ENCODE measurements at places on chromosomes 2 and 18.

- no peak for DNase-seq
Measured at GRCh38 chr2:11904029-11904428, 157.6 kb downstream of the LPIN1 start.

GRCh38 chr2:189178726-189179569 is 613 bp downstream of the COL5A2 start:
- DNase-seq = peak; percentile 14

GRCh38 chr2:30255466-30256408 is 24.4 kb downstream of the LBH start:
- DNase-seq = no peak

- no peak for DNase-seq
Measured at GRCh38 chr2:44450806-44451205, 89.1 kb downstream of the CAMKMT start.

DNA sequence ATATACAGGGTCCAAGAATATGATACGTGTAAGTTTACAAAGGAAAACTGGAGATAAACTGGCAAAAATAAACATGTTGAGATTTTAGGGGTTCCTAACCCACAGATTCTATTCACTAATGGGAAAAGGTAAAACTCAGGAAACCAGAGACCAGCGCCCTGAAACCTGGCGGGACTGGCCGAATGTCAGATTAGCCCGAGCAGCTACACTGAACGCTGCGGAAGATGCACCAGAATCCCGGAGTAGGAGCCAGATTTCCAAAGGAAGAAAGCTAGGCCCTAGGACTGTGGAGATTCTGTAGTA is 679 bp upstream of the WDR75 start:
- DNase-seq = no peak

DNA sequence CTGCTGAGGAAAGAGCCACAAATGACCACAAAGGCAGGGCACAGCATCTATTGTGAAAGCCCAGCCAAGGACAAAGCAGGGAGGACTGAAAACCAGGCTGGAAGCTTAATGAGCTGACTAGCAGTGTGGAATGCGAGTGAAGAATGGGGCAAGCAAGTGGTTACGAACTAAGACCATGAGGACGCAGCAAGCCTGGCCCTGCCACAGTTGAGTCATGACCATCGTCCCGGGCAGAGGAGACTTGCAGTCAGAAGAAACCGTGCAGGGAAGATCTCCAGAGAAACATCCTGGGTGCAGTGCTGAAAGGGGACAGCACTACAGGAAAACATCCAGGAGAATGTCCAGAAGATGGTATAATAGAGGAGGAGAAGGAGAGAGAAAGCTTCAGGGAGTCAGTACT is 120.5 kb upstream of the GYPC start:
- no peak for DNase-seq

- no peak for DNase-seq
Measured at GRCh38 chr2:197191177-197191939, 119.2 kb downstream of the ANKRD44 start.

- DNase-seq = no peak
Measured at GRCh38 chr2:134982603-134983002, 64.0 kb downstream of the CCNT2 start.

DNA sequence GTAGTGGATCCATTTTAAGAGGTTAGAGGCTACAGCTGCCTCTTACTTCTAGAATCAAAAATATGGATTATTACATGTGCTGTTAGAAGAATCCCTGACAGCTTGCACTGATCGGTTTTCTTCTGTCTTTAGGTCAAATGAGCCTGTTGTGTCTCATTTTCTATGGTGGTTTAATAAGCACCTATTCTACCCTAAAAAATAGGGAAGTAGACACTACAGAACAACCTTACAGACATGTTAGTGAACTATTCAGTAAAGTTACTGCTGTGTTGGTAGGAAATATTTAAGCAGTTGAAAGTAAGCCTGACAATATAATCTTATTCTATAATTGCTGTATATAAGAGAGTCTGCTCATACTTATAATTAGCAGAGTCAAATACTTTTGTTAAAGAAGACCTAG is 168.5 kb upstream of the NOSTRIN start:
- DNase-seq = no peak

- no peak for DNase-seq
Measured at GRCh38 chr2:9423922-9424272, 443 bp downstream of the CPSF3 start.

Measured in neural crest cell (in vitro differentiated cells).